ENCODE measurements at places on chromosomes 6 and 20.
A peak's percentile ranks its signal among the peaks of the same experiment; 100 is the strongest.

GRCh38 chr20:57432862-57433491 lies 41.8 kb downstream of the RBM38 start:
- DNase-seq = peak; percentile 58

GRCh38 chr6:83870649-83871048 lies 11.2 kb downstream of the CYB5R4 start:
- no peak for DNase-seq

- DNase-seq = no peak
Observed at GRCh38 chr6:123909989-123910388, 106.3 kb downstream of the NKAIN2 start.

DNA sequence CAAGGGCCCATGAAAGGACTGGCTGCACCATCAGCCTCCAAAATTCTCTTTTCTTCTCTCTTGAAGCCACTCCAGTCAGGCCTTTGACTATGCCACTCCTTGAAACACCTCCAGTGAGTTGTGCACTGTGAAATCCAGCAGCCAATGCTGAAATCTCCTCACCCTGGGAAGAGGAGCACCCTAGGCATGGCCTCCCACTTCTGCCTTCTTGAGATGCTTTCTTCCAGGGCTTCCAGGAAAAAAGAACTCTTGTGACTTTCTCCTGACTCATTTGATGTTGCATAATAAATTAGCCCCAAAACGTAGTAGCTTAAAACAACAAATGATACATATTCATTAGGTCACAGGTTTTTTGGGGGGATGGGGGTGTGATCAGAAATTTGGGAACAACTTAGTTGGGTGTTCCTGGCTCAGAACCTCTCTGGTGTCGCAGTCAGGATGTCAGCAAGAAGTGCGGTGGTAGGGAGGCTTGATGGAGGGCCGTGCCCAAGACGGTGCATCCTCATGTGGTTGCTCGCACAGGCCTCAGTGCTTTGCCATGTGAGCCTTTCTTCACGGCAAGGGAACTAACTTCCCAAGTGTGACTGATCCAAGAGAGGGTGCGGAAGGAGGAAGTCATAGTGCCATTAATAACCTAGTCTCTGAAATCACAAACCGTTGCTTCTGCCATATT lies 12.1 kb downstream of the NCR2 start:
- no peak for DNase-seq

GRCh38 chr20:62240020-62240685 lies 1.8 kb downstream of the OSBPL2 start:
- no peak for DNase-seq

Data from central memory CD8-positive, alpha-beta T cell (primary cell).